ENCODE measurements at places on chromosomes 13 and 19.

DNA sequence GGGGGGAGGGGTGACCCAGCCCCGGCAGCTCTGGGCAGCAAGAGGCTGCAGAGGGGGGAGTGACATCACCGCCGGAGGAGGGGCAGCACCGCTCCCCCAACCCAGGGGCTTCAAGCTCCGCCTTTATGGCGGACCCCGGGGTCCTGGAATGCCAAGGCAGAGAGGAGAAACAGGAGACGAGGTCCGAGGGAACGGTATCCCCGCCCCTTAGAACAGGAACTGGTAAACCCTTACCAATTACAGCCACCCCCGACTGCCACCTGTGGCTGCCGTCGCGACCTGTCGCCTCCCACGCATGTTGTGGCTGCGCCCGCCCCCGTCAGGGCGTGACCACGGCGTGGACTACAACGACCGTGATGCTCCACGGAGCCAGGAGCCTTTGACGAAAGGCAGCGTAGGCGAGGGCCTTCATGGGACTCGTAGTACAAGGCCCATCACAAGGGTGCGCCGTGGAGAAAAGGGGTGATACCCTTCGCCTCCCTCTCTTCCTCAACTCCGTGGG is 4.1 kb upstream of the KCNC3 start:
- DNase-seq, result peak; percentile 77

DNA sequence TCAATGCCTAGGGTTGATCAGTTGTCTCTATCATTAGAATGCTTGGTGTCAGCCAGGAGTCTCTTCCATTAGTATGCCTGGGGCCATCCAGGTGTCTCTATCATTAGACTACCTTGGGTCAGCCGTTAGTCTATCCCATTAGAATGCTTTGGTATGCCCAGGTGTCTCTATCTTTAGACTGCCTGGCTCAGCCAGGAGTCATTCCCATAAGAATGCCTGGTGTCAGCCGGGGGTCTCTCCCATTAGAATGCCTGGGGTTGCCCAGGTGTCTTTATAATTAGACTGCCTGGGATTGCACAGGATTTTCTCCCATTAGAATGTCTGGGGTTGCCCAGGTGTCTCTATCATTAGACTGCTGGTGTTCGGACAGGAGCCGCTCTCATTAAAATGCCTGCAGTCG is 1442.9 kb downstream of the UQCRFS1 start:
- DNase-seq, result no peak

DNA sequence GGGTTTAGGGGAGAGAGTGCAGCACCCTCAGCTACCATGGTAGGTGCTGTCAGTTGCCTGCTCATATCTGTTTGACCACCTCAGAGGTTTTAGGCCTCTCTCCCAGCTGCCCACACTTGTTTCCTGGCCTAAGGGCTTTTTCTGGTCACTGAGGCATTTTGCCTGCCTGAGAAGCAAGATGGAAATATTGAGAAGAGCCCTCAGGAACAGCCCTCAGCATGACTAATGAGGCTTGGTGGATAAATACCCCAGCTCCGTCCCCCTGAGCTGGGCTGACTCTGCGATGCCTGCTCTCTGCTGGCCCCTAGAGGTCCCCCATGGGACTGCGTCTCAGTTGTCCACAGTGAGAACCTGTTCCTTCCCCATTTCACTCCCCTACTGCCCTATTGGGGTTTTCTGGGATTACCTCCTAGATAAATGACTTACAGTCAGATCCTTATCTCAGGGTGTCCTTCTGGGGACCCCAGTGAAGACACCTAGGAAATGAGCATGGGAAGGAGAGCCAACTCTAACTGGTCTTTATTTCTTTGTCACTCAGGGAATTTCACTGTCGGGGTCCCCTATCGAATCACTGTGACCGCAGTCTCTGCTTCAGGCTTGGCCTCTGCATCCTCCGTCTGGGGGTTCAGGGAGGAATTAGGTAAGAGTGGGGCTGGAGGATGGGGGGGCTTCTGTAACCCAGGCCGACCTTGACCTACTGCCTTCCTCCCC is 13.3 kb downstream of the PALM3 start:
- peak; percentile 65 for DNase-seq

- no peak for DNase-seq
Observed at GRCh38 chr19:50512112-50512998, 1.4 kb downstream of the ASPDH start.

GRCh38 chr13:21322327-21322965 is 136.7 kb downstream of the ZDHHC20 start:
- no peak for DNase-seq

DNA sequence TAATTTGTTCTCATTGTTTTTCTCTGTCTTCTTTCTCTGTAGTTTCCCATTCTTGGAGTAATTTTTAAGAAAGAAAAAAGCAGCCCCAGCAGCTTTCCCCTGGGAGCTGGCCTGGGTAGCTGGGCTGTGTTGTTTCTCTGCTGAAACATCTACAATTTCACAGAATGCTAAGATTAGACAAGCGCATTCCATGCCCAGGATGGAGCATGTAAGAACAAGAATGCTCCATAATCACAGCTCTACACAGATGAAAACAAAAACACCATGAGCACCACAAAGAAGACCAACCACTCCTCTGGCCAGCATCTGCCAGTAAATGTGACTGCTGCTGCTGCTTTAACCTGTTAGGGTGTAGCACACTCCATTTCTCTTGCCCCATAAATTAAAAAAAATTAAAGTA is 239.2 kb upstream of the SLITRK1 start:
- no peak for DNase-seq

- DNase-seq, result peak; percentile 54
Observed at GRCh38 chr13:114124921-114125320, 7.5 kb downstream of the RASA3 start.
